ENCODE measurements at places on chromosomes 11 and 22.

DNA sequence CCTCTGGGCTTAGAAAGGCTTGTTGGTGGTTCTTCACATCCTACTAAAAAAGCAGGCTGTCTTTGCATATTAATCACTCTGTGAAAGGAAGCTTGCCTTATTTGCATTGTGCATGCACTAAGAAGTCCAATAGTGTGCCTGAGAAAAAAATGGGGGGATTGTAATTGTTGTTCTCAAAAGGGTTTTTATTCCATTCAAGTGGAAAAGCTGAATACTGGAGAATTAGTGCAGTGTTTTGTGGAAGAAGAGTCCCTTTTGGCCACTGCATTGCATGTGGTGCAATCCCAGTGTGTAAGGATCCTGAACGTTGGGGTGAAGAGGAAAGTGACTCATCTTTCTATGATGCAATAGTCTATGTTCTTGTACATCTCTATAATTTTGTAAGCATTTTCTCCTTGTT is 16.5 kb downstream of the NCAM1 start:
- peak; percentile 82 for DNase-seq

- peak; percentile 11 for DNase-seq
Measured at GRCh38 chr11:26626346-26626745, 54.3 kb upstream of the MUC15 start.

DNA sequence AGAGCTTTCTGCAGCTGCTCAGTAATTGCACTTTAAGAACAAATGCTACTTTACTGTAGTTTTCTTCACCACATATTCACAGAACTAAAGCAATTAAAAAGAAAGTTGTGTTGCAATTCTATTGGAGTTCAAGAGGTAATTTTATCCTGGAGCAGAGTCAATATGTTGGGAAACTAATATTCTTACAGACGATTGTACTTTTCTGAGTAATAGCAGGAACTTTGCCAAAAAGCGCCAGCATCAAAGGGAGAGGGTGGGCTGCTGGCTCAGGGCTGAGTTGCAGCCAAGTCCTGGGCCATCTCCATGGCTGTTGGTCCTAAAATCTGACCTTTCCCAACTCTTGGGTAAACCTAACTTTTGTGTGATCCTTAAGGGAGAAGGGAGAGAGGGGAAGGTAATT is 73.6 kb upstream of the MYO18B start:
- DNase-seq, result peak; percentile 76

- no peak for DNase-seq
Measured at GRCh38 chr11:45834298-45834756, 12.9 kb upstream of the CRY2 start.

GRCh38 chr11:78800756-78801155 is 226.1 kb upstream of the NARS2 start:
- no peak for DNase-seq

GRCh38 chr11:122556605-122557004 is 98.9 kb upstream of the UBASH3B start:
- DNase-seq, result peak; percentile 37

GRCh38 chr11:78223320-78223954 is 34.7 kb downstream of the USP35 start:
- DNase-seq, result no peak

GRCh38 chr11:113172382-113172951 is 141.9 kb upstream of the TTC12 start:
- no peak for DNase-seq

GRCh38 chr11:117950301-117950700 is 21.1 kb upstream of the TMPRSS13 start:
- DNase-seq, result no peak

DNA sequence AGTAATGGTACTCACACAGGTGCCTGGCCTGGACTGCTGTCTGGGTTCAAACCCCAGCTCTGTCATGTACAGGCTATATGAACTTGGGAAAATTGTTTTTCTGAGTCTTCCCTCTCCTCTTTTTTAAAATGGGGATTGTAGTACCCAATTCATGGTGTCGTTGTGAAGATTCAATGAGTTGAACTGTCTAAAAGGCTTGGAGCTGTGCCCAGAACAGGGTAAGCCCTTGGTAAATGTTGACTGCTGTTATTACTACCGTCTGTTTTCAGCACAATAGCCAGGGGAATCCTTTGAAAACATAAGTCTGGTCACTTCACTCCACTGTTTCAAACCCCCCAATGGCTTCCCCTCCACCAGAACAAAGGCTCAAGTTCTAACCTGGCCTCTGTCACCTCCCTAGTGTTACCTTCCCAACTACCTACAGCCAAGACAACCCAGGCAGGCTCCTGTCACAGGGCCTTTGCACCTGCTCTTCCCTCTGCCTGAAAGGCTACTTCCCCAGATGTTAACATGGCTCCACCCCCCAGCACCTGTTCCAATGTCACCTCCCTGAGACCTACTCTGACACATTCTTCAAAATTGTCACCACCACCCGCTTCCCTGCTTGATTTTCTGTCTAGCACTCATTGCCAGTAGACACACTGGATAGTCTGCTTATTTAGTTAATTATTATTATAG is 152.8 kb downstream of the CHST1 start:
- DNase-seq, result no peak

- DNase-seq, result no peak
Measured at GRCh38 chr11:11113626-11114025, 239.4 kb downstream of the CSNK2A3 start.

DNA sequence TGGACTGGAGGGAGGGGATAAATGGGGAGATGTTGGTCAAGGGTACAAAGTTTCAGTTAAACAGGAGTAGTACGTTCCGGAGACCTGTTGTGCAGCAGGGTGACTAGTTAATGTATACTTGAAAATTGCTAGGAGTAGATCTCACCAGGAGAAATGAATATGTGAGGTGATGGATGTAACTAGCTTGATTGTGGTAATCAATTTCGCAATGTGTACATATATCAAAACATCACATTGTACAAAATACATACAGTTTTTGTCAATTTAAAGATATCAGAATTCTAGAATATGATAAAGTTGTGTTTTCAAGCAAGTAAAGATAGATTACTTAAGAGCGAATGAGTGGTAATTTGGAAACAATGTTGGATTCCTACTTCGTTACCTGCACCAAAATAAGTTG is 13.3 kb downstream of the EIF3F start:
- no peak for DNase-seq

DNA sequence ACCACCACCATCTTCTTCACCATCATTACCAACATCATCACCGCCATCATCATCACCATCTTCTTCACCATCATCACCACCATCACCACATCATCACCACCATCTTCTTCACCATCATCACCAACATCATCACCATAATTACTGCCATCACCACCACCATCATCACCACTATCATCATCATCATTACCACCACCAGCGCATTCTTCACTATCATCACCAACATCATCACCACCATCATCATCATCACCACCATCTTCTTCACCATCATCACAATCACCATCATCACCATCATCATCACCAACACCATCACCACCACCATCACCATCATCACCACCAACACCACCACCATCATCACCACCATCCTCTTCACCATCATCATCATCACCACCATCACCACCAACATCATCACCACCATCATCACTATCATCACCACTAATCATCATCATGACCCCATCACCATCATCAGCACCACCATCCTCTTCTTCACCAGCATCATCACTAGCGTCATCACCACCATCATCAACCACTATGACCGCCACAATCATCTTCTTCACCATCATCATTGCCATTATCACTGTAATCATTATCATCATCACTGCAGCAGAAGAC is 303.8 kb downstream of the CTTN start:
- no peak for DNase-seq

GRCh38 chr11:23767576-23767975 is 729.3 kb upstream of the LUZP2 start:
- DNase-seq, result no peak

DNA sequence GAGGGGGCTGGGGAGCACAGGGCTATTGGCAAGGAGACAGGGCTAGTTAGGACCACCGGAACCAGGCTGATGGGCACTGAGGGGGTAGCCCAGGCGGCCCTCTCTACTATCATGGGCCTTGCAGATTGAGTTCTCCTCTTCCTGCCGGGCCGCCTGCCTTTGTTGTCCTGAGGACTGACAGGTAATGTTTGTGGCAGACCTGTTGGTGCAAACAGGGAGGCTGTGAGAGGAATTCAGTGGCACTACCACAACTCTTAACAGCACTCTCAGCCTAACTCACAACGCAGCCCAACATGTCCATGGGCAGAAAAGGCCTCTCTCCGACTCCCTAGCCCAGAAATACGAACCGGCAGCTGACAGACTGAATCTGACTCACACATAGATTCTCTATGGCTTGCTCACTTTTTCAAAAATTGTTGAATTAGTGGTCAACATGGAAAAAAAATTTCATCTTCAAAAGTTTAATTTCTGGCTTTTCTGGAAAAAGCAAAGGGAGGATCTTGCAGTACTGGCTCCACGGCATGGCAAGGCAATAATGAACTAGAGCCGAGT is 11.4 kb downstream of the KCNJ5 start:
- peak; percentile 74 for DNase-seq

- DNase-seq, result no peak
Measured at GRCh38 chr11:78224906-78225420, 36.2 kb downstream of the USP35 start.

- DNase-seq, result no peak
Measured at GRCh38 chr11:108786281-108786990, 121.6 kb downstream of the DDX10 start.

DNA sequence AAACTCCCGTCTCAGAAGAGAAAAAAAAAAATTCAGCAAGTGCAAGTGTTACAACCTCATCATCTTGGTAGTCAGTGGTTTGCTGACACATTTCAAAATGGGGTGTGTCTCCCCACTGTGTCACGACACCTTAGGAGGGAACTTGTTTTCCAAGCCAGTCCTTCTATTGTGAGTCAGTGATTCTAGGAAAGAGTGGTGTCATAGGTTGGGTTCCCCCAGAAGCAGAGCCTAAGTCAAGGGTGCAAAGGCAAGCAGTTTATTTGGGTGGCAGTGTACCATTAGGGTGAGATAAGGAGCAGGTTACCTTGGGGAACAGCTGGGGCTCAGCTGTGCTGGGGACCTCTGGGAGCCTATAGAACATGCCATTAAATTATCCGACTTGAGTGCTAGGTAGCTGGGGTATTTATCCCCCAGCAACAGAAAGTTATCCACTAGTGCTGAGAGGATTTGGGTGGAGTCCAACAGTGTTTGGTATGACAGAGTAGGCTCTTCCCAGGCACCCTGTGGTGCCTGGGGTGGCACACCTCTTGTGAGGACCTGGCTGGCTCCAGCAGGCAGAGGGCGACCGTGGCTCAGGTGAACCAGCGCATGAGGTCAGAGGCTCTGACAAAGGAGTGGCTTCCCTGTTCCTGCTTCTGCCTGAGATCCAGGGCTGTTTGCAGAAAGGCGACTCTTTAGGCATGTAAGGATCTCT is 41.7 kb downstream of the KIAA1671 start:
- DNase-seq, result no peak

GRCh38 chr11:1449490-1450243 is 36.9 kb downstream of the MOB2 start:
- no peak for DNase-seq

DNA sequence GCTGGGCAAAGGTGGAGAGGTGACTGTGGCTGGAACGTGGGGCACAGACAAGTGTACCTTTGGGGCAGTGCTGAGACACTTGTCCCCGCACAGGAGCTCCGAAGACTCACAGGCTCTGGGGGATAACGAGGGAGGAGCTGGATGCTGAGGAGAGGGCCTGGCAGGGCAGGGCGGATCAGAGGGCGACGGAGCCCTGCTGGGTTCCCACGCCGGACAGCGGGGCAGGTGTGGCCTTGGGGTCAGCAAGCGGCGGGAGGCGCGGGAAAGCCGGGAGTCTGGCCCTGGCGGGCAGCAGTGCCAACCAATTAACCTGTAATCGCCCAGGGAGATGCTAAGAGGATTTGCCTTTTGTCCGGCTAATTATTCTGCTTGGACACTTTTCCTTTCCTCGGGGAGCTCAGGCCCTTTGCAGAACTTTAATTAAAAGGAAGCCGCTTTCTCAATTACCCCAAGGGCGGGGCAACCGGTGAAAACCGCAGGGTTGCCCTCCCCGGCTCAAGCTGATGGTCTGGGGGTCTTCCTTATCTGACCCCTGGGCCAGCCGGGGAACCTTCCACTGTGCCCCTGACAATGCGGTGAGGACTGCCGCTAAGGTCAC is 71.5 kb downstream of the WNT7B start:
- no peak for DNase-seq
